ENCODE measurements at places on chromosomes 3 and 15.
A peak's percentile ranks its signal among the peaks of the same experiment; 100 is the strongest.

GRCh38 chr3:170534227-170534626 lies 51.6 kb downstream of the SLC7A14 start:
- DNase-seq, result no peak

DNA sequence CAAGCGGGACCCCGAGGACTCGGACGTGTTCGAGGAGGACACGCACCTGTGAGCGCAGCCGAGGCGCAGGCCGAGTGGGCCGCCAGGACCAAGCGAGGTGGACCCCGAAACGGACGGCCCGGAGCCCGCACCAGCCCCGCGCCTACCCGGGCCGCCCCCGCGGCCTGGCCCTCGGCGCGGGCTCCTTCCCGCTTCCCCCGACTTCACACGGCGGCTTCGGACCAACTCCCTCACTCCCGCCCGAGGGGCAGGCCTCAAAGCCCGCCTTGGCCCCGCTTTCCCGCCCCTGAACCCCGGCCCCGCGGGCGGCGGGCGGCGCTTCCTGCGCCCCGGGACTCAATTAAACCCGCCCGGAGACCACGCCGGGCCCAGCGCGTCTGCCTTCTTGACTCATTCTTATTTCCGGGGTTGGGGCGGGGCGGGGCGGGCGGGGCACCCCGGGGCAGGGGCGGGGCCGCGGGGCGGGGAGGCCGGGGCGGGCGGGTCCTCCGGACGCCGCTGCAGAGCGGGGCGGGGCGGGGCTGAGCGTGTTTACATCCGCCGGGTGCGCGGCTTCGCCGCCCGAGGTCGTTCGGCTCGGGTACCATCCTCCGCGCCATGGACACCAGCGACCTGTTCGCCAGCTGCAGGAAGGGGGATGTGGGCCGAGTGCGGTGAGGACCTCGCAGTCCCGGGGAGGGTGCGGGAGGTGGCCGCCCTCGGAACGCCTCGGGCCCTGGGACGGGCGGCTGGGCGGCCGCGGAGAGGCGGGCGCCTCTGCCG lies at the start of gene ABTB1:
TSS of gene ABTB1 (plus strand) at position 524 of the 762 bp plus-strand sequence. CDS start at position 598, 74 bp downstream.
- DNase-seq, result peak; percentile 74

DNA sequence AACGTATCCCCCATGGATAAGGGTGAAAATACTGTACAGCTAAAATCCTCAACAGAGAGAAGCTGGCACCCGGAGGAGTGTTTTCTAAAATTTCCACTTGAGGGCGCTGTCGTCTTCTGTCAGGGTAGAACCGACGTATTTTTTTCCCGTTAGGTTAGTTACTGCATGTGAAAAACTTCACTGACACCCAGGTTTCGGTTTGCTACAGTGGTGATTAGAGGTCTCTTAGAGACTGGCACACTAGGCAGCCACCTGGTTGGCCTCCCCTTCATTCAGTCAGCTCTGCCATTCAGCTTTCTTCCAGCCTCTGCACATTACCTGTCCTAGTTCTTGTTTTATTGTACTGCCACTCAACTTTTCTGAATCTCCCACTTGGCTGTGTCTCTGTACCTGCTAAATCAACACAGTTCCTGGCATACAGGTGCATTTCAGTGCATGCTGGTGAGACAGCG lies 18.4 kb downstream of the CCK start:
- peak; percentile 64 for DNase-seq

DNA sequence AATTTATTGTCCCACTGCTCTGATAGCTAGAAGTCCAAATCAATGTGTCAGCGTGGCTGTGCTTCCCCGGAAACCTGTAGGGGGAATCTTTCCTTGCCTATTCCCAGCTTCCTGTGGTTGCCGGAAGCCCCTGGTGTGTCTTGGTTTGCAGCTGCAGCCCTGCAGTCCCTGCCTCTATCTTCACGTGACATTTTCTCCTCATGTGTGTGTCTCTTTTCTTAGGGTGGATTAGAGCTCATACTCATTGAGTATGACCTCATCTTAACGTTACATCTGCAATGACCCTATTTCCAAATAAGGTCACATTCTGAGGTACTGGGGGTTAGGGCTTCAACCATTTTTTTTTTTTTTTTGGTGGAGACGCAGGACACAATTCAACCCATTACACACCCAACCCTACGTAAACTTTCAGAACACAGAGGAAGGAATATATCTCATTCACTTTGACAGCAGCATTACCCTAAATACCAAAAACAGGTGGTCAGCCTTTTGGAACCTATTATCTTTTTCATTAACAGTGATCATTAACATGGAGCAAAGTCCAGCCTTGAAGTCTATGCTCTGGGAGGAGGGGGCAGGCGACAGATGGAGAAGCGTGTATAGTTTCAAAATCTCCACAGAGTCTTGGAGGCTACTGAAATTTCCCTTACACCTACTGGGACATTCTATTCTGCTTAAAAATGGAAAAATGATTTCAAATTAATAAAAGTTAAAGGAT lies 88.6 kb downstream of the RYK start:
- no peak for DNase-seq

- no peak for DNase-seq
Observed at GRCh38 chr3:11969986-11970385, 34.2 kb upstream of the SYN2 start.

GRCh38 chr3:127671523-127672428 lies 976 bp upstream of the ABTB1 start:
- no peak for DNase-seq

- DNase-seq, result no peak
Observed at GRCh38 chr3:107213044-107213669, 164.1 kb upstream of the CCDC54 start.

GRCh38 chr15:92992720-92993119 lies 92.6 kb downstream of the CHD2 start:
- DNase-seq, result no peak

DNA sequence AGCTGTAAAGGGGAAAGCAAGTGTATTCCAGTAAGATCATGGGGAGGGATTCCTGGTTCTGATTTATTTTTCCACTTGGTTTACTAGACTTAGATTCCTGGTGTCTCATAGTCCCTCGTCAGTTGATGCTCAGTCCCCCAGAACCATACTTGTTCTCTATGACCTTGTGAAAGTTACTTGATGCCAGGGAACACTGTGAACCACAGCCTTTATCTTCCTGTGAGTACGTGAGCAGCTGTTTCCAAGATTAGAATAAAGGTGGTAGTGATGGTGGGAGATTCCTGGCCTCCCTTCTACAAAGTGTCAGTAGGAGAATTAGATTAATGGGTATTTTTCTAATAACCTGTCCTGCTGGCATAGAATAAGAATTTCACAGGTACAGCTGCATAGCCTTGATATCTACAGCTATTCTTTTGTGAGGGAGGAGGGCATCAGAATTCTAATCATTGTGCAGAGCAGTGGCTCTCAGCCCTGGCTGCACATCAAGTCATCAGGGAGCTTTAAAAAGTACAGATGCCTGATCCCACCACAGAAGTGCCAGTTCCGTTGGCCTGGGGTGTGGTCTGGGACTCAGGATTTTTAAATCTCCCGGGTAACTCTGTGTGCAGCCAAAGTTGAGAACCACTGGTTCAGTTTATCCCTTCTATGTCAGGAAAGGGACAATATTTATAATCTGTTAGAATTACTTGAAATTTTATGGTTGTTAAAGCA lies 20.0 kb downstream of the GPD1L start:
- no peak for DNase-seq

DNA sequence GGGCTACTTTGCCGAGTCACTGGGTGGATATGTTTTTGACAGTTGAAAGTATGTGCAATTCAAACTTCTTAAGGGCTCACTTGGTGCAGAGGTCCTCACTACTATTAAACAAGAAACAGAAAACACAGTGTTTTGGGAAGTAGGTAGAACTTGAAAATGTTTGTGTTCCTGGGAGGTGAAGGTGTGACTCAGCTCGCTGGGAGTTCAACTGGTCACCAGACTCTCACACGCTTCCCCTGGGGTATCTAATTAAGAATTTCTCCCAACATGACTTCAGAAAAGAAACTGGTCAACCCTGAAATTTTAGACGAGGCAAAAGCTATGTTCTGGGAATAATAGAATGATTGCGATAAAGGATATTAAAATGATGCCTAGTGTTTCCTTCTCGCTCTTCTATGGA lies 1039.8 kb upstream of the SEMA6D start:
- DNase-seq, result no peak

DNA sequence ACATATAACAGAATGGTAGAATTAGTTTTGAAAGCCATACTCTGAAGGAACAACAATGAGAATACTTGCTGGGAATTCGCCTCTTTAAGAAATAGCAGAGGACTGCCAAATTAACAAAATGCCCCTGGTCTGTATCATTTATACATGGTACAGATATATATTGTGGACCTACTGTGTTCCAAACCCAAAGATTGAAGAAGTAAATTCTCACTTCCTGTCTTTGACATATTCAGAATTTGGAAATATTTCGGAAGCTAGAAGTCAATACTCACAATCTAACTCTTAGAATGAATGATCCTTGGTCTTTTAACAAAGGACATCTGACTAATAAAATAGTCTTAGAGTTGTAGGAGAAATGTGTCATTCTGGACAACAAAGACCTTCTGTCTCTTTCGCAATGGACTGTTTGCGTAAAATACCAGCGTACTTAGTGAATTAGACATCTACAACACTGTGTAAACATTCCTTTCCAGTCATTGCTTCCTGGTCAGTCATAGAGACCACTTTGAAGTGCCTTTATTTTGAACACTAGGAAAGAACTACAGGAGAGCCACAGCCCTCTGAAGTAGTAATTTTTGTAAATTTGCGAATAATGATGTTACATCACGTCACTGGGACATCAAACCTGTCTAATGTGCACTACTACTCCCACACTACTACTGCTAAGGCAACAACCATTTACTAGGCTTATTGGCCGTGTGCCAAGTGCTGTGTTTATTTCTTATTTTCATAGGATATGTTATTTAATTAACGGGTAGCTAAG lies 68.0 kb downstream of the CHL1 start:
- no peak for DNase-seq

- no peak for DNase-seq
Observed at GRCh38 chr3:146496726-146497125, 27.4 kb upstream of the PLSCR2 start.

- peak; percentile 78 for DNase-seq
Observed at GRCh38 chr3:98022978-98023820, 11.9 kb downstream of the GABRR3 start.

DNA sequence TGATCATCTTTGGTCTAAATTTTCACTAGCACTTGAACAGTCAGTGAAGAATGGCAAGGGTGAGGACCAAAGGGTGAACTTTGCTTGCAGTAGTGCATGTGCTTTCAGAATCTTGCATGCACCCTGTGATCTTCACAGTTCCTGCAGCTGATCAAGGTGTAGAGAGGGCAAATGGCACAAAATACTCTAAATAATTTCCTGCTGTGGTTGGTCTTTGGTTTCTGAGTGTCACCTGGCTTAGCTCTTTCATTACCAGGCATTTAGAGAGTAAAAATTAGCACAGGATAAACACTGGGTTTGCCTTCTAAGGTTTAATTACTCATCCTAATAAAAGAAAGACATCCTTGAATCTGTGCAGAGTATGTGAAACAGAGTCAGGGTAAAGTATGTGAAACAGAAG lies 11.4 kb downstream of the TIPARP start:
- DNase-seq, result no peak

GRCh38 chr3:31772758-31773473 lies 208.1 kb downstream of the OSBPL10 start:
- DNase-seq, result no peak

GRCh38 chr3:35724106-35724505 lies 84.8 kb downstream of the ARPP21 start:
- no peak for DNase-seq

DNA sequence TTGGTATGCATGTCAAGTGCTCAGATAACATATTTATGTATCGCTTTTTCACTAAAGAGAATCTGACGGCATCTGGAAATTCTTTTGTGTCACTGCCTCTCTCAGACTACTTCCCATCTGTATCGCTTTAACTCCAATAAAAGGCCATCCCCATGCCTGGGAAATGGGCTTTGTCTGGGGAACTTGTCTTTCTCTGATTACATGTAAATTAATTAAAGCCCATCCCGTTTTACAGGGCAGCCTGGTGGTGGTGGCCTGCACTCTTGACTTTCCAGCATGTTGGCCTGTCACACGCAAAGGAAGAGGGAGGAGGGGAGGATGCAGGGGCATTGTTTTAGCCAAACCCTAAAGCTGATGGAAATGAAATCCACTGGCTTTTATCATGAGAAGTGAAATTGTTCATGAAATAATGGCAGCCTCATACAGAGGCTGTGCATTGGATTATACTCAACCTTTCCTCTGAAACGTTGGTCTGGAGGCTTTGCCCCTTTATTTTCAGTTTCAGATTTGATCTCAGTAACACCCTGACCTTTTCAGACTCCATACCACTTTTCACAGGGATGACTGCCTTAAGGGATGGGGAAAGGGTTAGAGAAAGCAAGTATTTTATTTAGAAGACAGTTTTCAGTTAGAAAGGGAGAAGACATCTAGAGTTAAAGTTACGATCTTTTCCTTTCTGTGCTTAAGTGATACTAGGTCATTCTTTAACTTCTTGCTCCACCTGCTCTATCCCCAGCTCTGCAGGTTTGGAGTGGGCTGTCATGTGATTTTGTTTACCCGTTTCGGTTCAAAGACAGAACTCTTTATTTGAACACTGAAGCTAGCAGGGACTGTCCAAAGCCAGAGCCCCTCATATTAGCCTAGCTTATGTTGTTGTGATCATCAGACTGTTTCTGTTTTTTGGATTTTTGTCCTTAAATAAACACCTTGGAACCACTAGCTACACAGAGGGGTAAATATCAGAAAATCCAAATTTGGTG lies 94.6 kb upstream of the CTDSPL start:
- no peak for DNase-seq

Measured in inflammatory macrophage (primary cell).